ENCODE measurements at places on chromosomes 11 and 22.

DNA sequence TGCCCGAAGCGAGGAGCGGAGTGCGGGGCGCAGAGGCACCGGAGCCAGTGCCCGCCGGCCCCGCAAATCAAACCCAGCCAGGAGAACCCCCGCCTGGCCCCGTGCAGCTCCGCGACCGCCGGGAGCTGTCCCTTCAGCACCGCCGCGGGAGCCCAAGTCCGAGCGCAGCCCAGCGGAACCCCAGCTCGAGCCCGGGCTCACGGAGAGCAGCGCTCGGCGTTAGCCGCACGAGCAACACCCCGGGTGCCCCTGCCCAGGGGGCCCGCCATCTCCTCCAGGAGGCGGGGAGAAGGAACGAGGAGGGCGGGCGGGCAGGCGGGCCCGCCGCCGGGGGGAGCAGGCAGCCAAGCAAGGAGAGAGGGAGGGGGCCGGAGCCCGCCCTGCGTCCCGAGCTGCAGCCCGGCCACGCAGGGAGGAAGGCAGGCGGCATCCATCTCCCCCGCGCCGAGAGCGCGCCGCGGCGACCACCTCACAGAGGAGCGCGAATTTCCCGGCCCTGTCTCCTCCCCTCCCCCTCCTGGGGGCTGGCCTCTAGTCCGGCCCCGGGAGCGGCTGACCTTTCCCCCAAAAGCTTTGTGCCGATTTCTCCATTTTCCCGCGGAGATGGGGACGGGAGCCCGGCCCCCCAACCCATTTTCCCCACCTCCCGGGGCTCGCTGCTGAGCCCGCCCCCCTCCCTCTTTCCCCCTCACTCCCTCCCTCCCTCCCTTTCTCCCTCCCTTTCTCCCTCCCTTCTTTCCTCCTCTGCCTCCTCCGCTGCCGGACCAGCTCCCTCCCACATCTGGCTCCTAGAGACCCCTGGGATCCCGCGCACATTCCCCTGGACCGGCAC is 621 bp downstream of the KCNC1 start:
- no peak for DNase-seq

DNA sequence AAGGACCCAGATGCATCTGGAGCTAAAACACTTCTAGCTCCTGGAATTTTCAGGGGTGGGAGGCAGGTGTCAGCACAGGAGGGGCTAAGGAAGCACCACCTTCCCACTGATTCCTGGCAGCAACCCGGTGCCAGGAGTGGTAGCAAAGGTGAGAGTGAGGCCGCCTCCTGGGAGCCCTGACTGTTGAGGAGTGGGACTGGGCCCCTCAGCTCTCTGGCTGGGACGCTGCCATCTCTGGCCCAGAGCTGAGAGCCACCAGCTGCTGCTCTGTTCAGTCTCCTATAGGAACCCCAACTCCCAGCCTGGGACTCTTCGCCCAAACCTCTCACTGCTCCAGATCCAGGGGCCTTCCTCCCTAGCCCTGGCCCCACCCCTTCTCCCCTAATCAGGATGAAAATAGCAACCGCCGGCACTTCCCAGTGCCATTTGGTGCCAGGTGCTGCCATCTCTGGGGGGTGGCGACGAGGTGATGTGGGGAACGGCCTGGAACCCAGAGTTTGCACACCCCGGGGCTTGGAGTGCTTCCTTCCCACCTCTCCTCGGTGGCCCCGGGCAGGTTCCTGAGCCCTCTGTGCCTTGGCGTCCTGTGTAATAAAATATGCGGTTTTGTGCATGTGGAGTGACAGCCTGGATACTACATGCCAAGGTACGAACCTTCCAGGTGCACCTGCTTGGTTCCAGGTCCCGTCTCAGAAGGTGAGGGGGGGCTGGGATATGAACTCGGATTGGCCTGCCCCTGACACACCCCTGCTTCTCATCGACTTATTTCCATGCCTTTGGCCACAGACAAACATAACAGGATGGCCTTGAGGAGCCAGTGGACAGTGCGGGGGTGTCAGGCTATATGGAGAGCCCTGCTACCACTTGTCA is 35.7 kb upstream of the CELSR1 start:
- no peak for DNase-seq

GRCh38 chr11:47258317-47258902 is 614 bp downstream of the NR1H3 start:
- DNase-seq: no peak

DNA sequence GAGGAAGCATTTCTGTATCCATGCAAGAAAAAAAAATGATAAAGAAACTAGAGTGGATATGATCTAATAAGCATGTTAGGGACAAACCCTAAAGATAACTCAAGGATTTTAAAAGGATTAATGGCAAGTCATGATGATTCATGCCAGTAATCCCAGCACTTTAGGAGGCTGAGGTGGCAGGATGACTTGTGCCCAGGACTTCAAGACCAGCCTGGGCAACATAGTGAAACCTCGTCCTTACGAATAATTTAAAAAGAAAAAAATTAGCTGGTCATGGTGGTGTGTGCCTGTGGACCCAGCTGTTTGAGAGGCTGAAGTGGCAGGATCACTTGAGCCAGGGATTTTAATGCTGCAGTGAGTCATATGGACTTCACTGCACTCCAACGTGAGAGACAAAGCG is 145.5 kb upstream of the BLID start:
- no peak for DNase-seq

DNA sequence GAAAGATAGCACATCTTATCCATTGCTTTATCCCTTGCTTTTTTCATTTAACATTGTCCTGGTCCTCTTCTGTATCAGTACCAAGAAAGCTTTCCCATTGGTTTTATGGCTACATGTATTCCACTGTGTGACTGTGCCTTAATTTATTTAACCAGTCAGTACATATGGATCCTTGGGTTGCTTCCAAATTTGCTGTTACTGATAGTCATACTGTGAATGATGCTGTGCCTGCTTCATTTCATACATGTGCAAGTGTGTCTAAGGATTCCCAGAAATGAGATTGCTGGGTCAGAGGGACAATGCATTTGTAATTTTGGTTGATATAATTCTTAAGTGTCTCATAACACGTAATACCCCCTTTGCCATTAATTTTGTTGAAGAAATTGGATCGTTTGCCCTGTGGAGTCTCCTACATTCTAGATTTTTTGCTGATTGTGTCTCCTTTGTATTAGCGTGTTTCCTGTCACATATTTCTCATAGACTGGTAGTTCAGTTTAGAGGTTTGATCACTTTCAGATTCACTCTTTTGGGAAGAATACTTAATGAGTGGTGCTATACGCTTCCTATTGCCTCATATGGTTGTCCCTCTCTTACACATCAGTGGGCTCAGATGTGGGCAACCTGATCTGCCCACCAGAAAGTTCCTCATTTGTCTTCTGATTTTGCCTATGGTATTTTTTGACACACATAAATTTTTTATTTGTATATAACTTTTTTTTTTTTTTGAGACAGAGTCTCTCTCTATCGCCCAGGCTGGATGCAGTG is 35.3 kb downstream of the MYBPC3 start:
- DNase-seq: no peak

DNA sequence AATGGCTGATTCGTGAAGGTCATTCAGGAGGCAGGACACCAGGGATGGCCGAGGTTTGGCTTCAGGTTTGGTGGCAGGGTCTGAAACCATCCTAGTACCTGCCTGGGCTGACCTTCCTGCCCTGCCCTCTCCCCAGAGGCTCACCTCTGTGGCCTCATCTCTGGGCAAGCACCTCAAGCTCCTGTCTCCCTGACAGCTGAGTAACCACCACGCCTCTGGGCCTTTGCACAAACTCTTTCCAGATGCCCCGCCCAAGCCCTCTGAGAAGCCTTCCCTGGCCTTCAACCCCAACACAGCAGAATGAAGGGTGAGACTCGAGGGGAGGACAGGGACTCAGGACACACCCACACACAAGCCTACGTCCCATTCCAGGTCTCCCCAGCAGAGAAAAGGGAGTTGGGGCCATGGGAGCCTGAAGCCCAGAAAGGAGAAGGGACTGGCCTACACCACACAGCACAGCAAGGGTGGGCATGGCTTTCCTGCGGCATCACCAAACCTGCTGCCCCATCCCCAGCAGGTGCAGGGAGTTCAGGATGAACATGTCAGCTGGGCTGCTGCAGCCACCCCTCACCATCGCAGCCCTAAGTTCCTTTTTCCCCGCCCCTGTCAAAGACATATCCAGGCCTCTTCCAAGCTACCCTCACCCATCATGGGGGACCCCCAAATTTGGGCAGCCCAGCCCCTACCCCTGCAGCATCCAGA is 2.4 kb downstream of the SHISA8 start:
- no peak for DNase-seq

DNA sequence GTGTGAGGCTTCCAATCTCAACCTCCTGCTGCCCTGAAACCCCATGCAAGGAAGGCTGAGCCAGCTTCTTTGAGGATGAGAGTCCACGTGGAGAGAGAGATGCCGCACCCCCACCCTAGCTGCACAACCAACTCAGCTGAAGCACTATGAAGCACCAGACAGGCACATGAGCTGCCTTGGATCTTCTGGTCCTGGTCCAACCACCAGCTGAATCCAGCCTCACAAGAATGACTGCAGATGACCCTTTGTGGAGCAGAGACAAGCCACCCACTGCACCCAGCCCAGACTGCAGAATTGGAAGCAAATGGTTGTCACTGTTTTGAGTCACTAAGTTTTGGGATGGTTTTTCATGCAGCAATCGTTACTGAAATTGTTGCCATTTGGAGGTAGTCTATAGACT is 149.6 kb upstream of the SYT13 start:
- DNase-seq: no peak

DNA sequence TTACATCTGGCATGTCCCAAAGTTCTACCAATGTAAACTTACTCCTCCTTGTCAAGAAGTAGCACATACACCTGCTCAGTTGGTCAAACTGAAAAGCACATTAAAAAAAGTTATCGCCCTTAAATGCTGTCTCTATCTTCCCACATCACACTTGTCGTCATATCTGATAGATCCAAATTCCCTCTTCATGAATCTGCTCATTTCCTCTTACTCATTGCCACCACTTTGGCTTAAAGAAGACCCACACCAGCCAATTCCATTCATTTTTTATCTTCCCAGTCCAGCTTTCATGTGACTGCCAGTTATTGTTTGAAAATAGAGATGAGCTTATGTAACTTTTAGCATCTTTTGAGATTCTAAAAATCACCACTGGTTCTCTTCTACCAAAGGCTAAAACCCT is 305.9 kb upstream of the MTNR1B start:
- no peak for DNase-seq

DNA sequence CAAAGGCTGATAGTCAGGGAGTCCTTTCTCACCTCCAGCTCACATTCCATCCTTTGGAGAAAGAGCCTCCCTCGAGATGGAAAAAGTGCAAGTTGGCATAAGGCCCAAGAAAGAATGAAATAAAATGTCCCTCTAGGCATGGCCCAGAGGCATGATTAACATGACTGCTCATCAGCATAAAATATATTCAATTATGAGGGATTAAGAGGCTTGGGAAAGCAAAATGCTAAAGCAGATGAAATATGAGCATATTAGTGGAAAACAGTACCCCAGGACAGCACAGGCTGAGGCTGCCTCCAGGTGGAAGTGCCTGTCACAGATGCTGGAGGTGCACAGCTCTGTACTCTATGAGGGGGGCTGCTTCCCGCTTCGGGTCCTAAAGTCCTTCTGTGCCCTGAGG is 347.8 kb upstream of the PLET1 start:
- DNase-seq: no peak

DNA sequence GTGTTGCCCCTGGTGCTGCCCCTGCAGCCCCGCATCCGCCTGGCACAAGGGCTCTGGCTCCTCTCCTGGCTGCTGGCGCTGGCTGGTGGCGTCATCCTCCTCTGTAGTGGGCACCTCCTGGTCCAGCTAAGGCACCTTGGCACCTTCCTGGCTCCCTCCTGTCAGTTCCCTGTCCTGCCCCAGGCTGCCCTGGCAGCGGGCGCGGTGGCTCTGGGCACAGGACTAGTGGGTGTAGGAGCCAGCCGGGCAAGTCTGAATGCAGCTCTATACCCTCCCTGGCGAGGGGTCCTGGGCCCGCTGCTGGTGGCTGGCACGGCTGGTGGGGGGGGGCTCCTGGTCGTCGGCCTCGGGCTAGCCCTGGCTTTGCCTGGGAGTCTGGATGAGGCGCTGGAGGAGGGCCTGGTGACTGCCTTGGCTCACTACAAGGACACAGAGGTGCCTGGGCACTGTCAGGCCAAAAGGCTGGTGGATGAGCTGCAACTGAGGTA is 278 bp downstream of the ROM1 start:
- no peak for DNase-seq

DNA sequence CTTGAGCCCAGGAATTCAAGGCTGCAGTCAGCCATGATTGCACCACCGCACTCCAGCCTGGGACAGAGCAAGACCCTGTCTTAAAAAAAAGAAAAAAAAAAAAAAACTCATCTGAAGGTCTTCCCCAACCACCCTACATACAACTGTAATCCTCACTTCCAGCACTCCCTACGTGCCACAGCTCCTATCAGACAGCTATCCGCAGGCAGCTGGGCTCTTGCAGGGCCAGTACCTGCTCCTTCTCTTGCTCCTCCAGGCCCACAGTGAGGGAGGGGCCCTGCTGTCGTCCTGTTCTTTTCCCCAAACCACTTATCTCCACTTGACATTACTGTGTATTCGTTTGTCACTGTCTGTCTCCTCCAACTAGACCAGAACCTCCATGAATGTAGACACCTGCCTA is 156.1 kb upstream of the NECTIN1 start:
- no peak for DNase-seq

GRCh38 chr11:74638869-74639268 is 46.5 kb downstream of the POLD3 start:
- no peak for DNase-seq

DNA sequence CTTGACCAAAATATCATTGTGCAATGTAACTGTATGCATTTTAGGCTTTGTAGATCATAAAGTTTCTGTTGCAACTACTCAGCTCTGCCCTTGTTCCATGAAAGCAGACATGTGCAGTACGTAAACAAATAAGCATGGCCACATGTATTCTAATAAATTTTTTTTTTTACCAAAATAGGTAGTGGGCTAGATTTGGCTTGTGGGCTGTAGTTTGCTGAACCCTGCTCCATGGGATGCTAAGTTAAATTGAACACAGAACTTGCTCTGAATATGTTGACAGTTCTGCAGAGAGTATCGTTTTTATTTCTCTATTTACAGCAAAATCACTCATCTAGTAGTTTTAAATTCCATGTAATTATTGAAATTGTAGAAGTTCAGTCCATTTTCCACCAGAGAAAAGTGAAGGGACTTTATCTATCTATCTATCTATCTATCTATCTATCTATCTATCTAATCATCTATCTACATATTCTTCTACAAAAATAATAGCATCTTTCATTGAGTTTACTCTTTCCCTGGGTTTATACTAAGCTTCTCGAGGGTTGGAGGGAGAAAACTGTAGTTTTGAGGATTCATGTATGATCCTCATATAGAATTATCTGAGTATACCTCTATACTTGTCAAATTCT is 9.5 kb upstream of the OOSP4A start:
- DNase-seq: no peak

- DNase-seq: no peak
These were observed 26.4 kb downstream of the BMAL1 start for GRCh38 chr11:13303668-13304649.

GRCh38 chr11:76173663-76174062 is 32.6 kb downstream of the WNT11 start:
- DNase-seq: no peak

DNA sequence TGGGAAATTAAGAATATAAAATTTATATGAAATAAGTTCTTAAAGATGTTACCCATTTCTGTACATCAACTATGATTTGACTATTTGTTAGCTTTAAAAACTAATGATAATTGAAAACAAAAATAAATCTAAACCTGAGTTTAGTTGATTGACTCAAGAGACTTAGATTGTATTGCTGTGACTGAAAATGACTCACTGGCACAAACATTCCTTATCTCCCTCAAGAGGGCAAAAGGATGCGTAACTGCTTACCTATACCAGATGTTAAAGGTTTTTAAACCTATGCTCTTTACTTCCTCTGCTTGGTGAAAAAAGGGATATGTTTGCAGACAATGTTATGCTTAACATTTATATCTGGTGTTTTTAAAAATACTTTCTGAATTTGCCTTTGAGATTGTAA is 30.3 kb downstream of the ATM start:
- DNase-seq: no peak
